Fibroblast of mammary gland (primary cell): ENCODE measurements at places on chromosomes 7 and 10.

DNA sequence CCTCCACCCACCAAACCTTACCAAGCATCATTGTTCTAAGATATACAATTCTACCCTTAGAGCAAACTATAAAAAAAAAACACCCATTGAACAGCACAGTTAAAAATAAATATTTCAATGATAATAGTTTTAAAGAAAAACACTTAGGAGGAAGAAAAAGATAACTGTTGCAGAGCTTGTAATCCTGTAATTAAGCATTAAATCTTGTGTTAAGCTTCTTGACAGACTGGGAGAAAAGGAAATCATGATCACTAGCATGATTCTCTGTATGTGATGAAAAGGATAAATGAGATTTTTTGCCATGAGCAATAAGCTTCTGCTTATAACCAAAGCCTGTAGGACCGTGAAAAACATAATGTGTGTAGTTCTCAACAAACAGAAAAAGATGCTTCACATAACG lies 289.8 kb downstream of the CACNA2D1 start:
- no peak for DNase-seq

GRCh38 chr10:51273574-51273973 lies 199.3 kb downstream of the PRKG1 start:
- no peak for DNase-seq

- peak; percentile 7 for DNase-seq
Measured at GRCh38 chr10:90777621-90778020, 80.2 kb downstream of the HTR7 start.

DNA sequence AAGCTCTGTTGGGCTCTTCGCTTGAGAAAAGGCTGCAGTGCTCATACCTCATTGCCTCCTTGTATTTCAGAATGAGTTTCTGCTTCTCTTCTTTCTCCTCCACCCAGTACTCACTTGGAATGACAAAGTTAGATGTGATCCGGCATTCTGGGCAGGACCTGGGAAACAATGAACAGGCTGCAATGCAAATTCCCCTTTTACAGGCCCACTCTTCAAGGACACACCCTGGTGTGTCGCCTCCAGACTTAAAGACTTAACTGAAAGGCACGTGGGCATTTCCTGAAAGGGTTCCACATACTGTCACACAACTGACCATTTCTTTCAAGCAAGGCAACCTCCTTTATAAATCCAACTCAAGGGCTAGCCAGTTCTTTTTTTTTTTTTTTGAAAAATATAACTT lies 23.6 kb downstream of the MKRN1 start:
- DNase-seq: no peak

- peak; percentile 90 for DNase-seq
Measured at GRCh38 chr10:79488336-79488735, 24.0 kb upstream of the EIF5AL1 start.

DNA sequence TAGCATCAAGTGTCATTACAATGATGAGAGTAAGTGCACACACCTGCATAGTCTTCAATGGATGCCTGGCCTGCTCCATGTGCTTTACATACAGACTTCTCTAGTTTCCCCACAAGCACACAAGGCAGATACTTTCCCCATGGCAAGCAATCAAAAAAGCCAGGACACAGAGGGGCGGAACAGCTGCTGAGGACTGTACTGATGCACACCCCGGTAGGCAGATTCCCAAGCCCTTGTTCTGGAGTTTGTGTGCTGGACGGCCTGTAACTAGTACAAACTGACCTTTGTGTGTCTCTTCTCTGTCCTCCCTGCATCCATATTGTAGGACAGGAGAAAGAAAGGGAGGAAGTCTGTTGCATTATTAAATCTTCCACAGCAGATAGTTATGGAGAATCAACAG lies 25.8 kb downstream of the UBE2D4 start:
- no peak for DNase-seq

GRCh38 chr10:63697956-63698786 lies 177.0 kb downstream of the REEP3 start:
- peak; percentile 66 for DNase-seq

GRCh38 chr10:123259791-123260190 lies 105.6 kb downstream of the BUB3 start:
- no peak for DNase-seq

DNA sequence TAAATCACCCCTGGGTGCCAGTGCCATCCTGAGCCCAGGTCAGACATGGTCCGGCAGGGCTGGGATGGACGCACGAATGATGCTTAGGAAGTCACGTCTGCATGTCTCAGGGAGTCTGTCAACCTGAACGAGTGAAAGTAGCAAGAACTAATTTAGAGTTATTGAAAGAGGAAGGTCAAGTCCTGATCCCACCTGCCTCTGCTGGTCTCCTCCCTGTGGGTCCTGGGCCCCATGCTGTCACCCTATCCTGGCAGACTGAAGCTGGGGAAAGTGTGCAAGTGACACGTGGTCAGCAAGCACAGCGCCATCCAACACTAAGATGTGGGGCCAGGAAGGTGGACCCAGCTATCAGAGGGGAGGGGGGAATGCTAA lies 26.1 kb upstream of the GRID1 start:
- no peak for DNase-seq

DNA sequence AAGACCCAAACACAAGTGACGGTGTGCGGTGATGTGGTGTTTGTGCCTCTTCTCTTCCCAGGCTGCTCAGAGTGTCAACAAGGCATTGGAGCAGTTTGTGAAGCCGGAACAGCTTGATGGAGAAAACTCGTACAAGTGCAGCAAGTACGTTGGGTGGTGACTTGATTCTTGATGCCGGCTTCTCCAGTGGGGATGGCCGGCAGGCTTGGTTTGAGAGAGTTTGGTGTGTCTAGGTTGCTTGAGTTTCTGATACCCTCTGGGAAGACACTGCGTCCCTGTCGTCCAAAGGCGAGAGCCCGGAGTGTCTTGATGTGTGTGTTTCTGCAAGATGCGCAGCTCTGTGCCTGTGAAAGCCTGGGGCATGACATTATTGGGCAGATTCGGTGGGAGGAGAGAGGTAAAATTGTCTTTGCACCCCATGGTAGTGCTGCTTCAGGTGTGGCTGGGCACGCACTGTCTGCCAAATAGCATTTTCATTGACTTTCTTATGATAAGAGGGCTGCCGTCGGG lies 111.8 kb downstream of the ANKRD61 start:
- no peak for DNase-seq

- no peak for DNase-seq
Measured at GRCh38 chr7:111352319-111352718, 210.0 kb downstream of the IMMP2L start.

DNA sequence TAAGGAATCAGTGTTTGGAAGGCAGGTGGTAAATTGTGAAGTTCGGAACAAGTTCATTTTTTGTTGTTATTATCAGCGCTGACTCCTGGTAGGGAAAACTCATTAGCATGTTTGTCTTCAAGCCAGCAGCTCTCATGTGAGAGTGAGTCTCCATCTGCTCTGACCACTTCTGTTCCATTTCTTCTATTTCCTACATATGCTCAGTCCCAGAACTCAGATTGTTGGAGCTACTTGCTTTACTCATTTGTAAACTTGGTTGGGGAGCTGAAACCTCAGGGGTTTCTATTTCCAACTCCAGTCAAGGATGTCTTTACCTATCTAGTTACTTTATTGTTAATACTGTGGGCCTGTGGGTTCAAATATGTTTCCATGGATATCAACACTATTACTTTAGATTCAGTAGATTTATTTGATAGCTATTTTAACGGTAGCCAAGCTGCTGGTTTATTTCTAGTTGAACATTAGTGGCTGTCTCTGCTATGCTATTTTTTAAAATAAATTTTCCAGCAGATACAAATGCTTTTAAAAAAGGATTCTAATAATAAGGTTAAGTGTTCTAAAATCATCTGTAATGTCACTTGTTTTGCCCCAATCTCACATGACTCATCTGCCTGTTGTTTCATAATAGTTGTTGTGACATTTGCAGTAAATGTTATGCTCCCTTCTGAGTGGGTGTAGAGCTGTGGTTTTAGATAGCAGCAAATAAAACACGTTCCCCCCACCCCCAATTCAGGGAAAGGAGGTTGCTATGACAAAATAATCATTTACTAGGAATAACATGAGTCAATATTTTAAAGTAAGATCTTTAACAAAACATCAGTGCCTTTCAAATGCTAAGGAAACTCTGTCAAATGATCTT lies 143.3 kb downstream of the HDAC9 start:
- DNase-seq: peak; percentile 92

GRCh38 chr7:92808006-92808405 lies 28.4 kb downstream of the CDK6 start:
- peak; percentile 77 for DNase-seq

DNA sequence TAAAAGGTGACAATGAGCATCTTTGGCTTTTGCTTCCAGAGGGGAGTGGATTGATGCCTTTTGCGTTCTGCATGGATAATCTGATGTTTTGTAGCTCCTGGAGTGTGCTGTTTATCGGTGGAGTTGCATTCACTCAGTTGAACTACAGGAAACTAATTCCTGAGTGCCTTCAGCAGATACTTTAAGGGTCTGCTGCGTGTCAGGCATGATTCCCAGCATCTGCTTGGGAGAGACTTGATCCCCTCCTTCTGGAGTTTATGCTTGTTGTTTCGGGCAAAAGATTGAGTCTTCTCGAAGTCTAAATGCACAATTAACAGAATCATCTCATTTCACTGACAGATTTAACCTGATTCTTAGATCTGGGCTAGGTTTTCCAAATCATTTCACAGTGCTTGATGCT lies 46.2 kb downstream of the CELF2 start:
- no peak for DNase-seq

DNA sequence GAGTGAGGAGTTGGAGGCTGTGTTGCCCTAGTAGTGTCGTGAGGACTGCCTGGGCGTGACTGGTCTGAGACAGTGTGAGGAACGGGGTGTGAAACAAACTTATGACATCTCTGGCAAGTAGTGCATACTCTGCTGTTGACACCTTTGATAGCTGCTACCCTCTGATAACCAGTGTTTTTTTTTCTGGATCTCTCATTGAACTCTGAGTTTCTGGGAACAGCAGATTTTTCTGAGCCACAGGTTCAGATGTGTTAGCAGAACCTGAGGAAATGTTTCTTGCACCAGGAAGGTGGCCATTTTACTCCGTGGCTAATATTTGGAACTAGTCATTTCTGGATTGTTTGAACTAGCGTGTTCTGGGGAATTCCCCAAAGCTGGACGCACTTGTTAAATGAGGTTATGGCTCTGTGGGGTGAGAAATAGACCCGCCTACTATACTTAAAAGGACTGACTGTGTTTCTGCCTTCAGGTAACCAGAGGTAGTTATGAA lies 52.9 kb downstream of the AUTS2 start:
- no peak for DNase-seq

DNA sequence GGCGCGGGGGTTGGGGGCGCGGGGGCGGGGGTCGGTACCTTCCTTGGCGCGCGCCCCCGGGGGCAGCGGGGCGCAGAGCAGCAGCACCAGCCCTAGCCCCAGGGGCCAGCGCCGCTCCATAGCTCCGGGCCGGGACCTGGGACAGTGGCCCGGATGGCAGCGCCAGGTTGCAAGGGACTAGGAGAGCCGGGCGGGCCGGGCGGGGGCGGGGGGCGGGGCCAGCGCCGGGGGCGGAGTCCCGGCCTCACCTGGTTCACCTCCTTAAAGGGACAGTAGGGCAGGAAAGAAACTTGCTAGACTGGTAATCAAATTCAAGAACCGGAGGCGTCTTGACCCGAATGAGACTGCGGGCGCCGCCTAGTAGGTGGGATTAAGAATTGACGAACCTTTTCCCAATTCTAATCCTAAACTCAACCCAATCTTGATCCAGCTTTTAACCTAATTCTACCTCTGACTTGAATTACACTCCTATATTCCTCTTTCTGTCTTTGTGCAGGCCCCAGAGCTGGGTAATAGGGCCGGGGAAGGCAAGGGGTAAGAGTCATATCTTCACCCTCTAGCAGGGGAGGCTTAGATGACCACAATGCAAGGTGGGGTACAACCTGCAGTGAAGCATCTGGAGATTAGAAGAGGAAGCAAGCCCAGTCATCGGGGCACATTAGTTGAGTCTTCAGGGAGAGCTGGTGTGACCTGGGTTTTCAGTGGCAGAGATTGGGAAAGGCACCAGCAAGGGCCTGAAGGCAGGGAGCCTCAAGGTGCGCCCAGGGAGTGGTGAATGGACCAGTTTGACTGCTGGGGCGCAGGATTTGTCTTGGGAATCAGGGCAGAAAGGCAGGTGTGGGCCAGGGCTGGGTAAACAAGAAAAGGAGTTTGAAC lies at the start of gene EPHA1:
TSS of gene EPHA1 (minus strand) at position 171 of the 876 bp plus-strand sequence. CDS start at position 120, 51 bp downstream.
- DNase-seq: no peak

DNA sequence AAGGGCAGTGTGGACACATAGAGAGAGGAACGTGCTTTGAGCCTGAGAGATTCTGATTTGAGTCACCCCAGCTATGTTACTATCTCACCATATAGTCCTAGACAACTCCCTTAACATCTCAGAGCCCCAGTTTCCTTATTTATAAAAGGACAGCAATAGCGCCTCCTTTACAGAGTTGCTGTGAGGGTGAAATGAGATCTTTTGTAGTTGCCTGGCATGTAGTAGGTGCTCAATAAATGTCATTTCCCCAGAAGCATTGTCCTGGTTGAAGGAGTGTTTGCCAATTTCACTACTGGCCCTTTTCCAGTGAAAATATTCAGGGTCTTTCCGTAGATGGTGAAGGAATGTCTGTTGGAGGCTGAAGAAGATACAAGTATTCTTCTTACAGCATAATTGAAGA lies 51.3 kb upstream of the FAM180A start:
- DNase-seq: no peak

DNA sequence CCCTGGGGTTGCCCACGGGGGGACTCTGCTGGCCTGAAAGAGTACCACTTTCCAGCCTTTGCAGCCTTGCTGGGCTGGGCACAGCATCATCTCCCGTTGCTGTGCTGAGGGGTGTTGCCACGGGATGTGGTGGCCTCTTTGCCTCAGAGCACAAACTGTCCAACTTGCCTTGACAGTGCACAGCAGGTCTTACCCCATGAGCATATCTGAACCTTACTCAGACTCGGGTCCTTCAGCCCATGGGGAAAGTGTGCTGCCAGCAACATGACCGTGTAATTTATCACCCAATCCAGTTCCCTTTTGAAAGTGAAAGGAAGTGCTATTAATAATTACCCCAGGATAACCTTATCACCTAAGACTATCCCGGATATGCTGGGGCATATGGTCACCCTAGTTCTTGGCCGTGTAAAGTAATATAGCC lies 46.8 kb downstream of the TBXAS1 start:
- DNase-seq: no peak

- DNase-seq: no peak
Measured at GRCh38 chr7:50397320-50397970, 52.7 kb downstream of the FIGNL1 start.

GRCh38 chr7:83921941-83922607 lies 272.5 kb downstream of the SEMA3A start:
- peak; percentile 62 for DNase-seq

- no peak for DNase-seq
Measured at GRCh38 chr10:78306358-78306757, 272.7 kb downstream of the RPS24 start.

- peak; percentile 77 for DNase-seq
Measured at GRCh38 chr10:110312206-110312605, 7.5 kb upstream of the SMNDC1 start.
